Spleen (tissue), 13 donors: ENCODE measurements at places on chromosomes 13 and 19. TPM values are rescaled to one million over a fixed set of nuclear protein-coding genes. Genes with fewer than 3 reads are reported as not detected.

DNA sequence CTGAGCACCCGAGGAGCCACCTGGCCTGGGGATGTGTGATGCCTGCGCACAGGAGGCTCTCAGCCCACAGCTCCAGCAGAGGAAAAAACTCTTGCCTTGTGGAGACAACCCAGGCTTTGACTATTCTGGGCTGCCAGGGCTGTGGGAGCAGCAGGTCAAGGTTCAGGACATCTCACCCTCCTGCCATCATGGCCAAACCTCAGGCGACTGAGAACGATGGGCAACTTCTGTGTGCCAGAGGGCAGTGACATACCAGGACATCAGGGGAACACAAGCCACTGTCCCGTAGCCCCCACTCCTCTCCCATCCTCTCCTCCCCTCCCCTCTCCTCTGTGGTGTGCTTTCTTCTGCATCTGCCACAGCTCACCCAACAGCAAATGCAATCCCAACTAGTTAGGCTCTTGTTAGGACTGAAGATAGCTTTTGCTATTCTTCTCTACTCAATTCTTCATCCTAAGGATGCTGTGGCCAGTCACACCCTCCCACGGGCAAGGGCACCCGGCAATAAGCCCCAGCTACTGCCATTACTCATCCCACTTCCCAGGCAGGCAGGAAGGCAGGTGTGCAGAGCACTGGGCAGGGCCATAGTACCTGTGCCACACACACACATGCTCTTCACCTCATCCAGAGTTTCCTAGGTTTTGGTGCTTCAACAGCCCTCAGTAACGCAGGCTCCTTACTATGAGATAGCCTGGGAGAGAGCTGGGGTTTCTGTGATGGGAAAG, 16.8 kb downstream of the ELL start:
- DNase-seq, result no peak
- H3K4me3 ChIP-seq, result no peak overlapping the region
- H3K27ac ChIP-seq, result peak overlapping the region; percentile 88
- no peaks in the 10 kb centered on the region for H3K27me3 ChIP-seq
- H3K4me1 ChIP-seq, result peaks cover 100% of the 10 kb centered on the region

DNA sequence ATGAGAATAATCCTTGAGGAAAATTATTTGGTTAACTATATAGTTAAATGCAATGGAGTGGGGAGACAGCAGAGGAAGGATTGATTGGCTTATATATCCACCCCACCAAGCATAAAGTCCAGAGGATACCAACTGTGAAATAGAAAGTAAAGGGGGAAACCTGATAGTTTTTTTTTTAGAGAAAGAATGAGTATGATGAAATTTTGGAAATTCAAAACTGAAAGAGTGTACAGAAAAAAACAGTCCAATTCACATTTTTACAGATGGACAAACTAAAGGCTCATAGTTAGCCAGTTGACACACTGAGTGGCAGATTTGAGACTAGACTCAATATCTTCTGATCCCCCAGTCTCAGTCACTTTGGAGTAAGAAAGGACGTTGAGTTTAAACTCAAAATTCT, 51.1 kb downstream of the FNDC3A start:
- no peaks in the 10 kb centered on the region for H3K4me1 ChIP-seq
- H3K27me3 ChIP-seq, result no peaks in the 10 kb centered on the region
- H3K27ac ChIP-seq, result no peak overlapping the region

GRCh38 chr19:13995878-13996765, 10.0 kb downstream of the RFX1 start:
- H3K36me3 ChIP-seq, result peaks cover 19% of the 10 kb centered on the region
- peak; percentile 54 for DNase-seq
- no peaks in the 10 kb centered on the region for H3K27me3 ChIP-seq
- H3K27ac ChIP-seq, result no peak overlapping the region

- H3K27me3 ChIP-seq, result no peaks in the 10 kb centered on the region
- H3K36me3 ChIP-seq, result no peaks in the 10 kb centered on the region
- no peak overlapping the region for H3K4me3 ChIP-seq
- H3K4me1 ChIP-seq, result no peaks in the 10 kb centered on the region
- H3K27ac ChIP-seq, result no peak overlapping the region
- DNase-seq, result no peak
Observed at GRCh38 chr19:31383553-31383952, 34.3 kb upstream of the TSHZ3 start.

GRCh38 chr13:50613356-50613831, 230.1 kb downstream of the DLEU7 start:
- no peak overlapping the region for H3K27ac ChIP-seq
- no peaks in the 10 kb centered on the region for H3K27me3 ChIP-seq
- no peak overlapping the region for H3K4me3 ChIP-seq
- DNase-seq, result no peak
- no peaks in the 10 kb centered on the region for H3K4me1 ChIP-seq

GRCh38 chr19:48616041-48616436, 1.2 kb upstream of the FAM83E start:
- H3K4me3 ChIP-seq, result no peak overlapping the region
- H3K4me1 ChIP-seq, result peaks cover 32% of the 10 kb centered on the region
- no peaks in the 10 kb centered on the region for H3K27me3 ChIP-seq
- DNase-seq, result peak; percentile 80
- H3K36me3 ChIP-seq, result peaks cover 33% of the 10 kb centered on the region
- H3K27ac ChIP-seq, result no peak overlapping the region

- H3K36me3 ChIP-seq, result peaks cover 10% of the 10 kb centered on the region
- H3K27me3 ChIP-seq, result no peaks in the 10 kb centered on the region
- H3K27ac ChIP-seq, result peak overlapping the region; percentile 35
- no peak overlapping the region for H3K4me3 ChIP-seq
Observed at GRCh38 chr13:113545931-113546516, 38.5 kb upstream of the TFDP1 start.

DNA sequence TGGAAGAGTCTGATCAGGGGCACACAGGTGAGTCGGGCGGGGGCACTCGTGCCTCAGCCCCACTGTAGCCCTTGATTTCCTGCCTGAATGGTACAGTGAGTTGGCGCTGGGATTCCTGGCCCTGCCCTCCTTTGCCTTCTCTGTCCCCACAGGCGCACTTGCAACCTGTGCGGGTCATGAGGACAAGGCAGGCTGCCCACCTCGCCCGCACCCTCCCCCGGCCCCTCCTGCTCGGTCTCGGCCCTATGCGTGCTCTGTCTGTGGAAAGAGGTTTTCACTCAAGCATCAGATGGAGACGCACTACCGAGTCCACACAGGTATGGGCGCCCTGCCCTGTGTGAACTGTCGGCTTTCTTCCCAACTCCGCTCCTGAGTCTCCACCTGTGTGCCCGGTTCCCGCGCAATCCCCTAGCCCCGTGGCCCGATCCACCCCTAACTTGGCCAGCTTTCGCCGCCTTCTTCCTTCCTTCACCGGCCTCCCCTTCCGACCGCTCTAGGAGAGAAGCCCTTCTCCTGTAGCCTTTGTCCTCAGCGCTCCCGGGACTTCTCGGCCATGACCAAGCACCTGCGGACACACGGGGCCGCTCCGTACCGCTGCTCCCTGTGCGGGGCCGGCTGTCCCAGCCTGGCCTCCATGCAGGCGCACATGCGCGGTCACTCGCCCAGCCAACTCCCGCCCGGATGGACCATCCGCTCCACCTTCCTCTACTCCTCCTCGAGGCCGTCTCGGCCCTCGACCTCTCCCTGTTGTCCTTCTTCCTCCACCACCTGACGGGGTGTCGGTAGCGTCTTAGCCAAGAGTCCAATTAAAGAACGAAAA, 1.6 kb upstream of the KMT2B start:
- H3K4me3 ChIP-seq, result peak overlapping the region; percentile 84
- H3K27me3 ChIP-seq, result no peaks in the 10 kb centered on the region
- H3K27ac ChIP-seq, result peak overlapping the region; percentile 89

DNA sequence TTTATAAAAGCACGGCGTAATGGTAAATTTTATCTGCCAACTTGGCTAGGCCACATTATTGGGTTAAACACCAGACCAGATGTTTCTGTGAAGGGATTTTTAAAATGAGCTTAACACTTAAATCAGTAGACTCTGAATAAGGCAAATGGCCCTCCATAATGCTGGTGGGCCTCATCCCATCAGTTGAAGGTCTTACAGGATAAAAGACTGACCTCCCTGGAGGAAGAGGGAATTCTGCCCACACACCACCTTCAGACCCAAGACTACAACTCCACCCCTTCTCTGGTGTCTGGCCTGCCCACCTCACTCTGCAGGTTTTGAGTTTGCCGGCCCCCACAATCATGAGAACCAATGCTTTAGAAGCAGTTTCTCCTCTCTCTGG, 96.4 kb downstream of the COL4A1 start:
- peaks cover 7% of the 10 kb centered on the region for H3K36me3 ChIP-seq
- H3K4me1 ChIP-seq, result no peaks in the 10 kb centered on the region
- no peak overlapping the region for H3K27ac ChIP-seq
- DNase-seq, result no peak

- peaks cover 18% of the 10 kb centered on the region for H3K4me1 ChIP-seq
- peaks cover 27% of the 10 kb centered on the region for H3K36me3 ChIP-seq
- no peak for DNase-seq
- H3K27me3 ChIP-seq, result no peaks in the 10 kb centered on the region
- peak overlapping the region; percentile 91 for H3K4me3 ChIP-seq
- H3K27ac ChIP-seq, result peak overlapping the region; percentile 93
Observed at GRCh38 chr19:5719274-5719960, 529 bp downstream of the LONP1 start.

DNA sequence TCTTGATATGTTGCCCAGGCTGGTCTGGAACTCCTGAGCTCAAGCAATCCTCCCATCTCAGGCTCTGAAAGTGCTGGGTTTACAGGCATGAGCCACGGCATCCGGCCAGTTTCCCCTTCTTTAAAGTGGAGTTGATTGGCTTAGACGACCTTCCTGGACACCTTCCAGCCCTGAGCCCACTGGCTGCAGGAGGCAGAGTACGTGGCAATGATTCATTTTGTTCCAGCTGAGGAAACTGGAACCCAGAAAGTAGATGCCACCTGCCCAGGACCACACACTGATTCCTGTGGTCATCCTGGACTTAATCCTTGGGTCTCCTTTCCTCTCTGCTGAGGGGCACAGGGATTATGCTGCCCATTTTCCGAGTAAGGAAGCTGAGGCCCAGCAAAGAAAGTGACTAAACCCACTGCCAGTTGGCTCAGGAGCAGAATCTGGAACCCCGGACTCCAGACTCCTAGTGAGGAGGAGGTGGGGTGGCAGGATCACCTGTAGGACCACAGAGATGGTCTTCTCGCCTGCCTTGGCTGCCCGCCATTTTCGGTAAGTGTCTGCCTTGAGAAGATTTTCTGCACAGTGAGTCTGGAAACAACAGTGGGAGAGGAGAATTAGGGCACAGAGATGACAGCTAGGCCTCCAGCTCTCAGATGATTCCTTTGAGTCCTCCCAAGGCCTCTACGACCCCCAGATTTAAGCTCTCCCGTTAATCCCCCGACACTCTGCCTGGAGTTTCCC, 737 bp downstream of the XRCC1 start:
- no peaks in the 10 kb centered on the region for H3K27me3 ChIP-seq
- peak overlapping the region; percentile 86 for H3K27ac ChIP-seq
- peaks cover 24% of the 10 kb centered on the region for H3K36me3 ChIP-seq

DNA sequence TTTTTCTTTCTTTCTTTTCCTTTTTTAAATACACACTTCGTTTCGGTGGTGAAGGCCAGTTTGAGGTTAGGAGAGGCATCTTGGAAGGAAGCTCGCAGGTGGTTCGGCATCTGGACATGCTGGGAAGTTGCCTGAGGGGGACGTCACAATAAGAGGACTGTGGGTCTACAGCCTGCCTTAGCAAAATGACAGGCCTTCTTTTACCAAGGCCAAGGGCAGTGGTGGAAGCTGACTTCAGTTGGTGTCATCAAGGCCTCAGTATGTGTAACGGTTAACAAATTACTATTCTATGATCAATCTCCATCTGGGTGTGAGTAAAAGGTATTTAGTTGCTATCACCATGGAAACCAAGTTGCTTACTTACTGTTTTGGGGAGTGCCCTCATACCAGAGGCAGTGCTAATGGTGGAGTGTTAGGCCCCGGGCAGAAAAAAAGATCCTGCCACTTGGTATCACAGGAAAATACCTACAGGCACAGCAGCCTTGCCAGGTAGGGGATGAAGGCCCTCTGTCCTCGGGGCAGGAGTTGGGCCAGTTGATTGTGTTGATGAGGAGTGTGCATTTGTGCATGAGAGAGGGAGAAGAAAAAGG, 10.3 kb downstream of the ACTN4 start:
- H3K36me3 ChIP-seq, result no peaks in the 10 kb centered on the region
- H3K27me3 ChIP-seq, result no peaks in the 10 kb centered on the region
- H3K27ac ChIP-seq, result peak overlapping the region; percentile 93
- peaks cover 100% of the 10 kb centered on the region for H3K4me1 ChIP-seq
- H3K4me3 ChIP-seq, result no peak overlapping the region
- no peak for DNase-seq

- no peak overlapping the region for H3K27ac ChIP-seq
- H3K27me3 ChIP-seq, result no peaks in the 10 kb centered on the region
- H3K4me1 ChIP-seq, result no peaks in the 10 kb centered on the region
- H3K4me3 ChIP-seq, result no peak overlapping the region
- H3K36me3 ChIP-seq, result no peaks in the 10 kb centered on the region
- peak; percentile 44 for DNase-seq
Observed at GRCh38 chr13:60869941-60870613, 473.1 kb downstream of the TDRD3 start.

DNA sequence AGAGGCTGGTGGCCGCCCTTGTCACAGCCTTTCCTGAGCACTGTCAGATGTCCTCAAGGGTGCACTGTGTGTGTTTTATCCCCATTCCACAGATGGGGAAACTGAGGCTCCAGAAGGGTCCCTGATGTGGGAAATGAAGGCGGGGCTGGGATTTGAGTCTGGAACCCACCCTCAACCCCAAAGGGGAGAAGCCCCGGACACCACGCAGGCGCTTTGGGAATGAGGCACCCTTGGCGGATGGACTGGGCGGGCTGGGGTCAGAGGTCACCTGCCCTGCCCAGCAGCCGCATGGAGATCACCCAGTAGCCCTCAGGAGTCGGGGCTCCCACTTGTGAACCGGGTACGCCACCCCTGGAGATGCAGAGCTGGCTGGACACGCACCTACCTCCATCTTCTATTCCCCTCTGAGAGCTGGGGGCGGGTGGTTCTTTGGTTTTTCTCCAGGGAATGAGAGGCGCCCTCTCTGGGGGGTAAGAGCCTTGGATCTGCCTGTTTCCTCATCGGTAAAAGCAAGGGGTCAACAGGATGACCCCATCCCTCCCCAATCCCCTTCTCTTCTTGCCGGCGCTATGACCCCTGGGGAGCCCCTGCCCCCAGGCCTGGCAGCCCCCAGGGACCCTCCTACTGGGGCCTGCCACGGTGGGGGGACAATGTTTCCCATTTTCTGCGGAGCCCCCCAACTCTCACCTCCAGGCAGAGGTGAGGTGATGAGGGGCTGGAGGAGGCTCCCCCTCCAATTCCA, 8.3 kb upstream of the ONECUT3 start:
- no peak overlapping the region for H3K27ac ChIP-seq
- H3K27me3 ChIP-seq, result peaks cover 61% of the 10 kb centered on the region
- no peak overlapping the region for H3K4me3 ChIP-seq
- DNase-seq, result no peak

APLP1 gene
- 2.4 TPM for polyA plus RNA-seq

PSG3 gene
- polyA plus RNA-seq, result not detected

NALCN gene
- polyA plus RNA-seq, result 0.02 TPM

POMP gene
- 80.0 TPM for polyA plus RNA-seq

KRTDAP gene
- not detected for polyA plus RNA-seq

ATP4B gene
- polyA plus RNA-seq, result 0.13 TPM
